H7 (cell line): ENCODE measurements at places on chromosomes 5 and 9.

DNA sequence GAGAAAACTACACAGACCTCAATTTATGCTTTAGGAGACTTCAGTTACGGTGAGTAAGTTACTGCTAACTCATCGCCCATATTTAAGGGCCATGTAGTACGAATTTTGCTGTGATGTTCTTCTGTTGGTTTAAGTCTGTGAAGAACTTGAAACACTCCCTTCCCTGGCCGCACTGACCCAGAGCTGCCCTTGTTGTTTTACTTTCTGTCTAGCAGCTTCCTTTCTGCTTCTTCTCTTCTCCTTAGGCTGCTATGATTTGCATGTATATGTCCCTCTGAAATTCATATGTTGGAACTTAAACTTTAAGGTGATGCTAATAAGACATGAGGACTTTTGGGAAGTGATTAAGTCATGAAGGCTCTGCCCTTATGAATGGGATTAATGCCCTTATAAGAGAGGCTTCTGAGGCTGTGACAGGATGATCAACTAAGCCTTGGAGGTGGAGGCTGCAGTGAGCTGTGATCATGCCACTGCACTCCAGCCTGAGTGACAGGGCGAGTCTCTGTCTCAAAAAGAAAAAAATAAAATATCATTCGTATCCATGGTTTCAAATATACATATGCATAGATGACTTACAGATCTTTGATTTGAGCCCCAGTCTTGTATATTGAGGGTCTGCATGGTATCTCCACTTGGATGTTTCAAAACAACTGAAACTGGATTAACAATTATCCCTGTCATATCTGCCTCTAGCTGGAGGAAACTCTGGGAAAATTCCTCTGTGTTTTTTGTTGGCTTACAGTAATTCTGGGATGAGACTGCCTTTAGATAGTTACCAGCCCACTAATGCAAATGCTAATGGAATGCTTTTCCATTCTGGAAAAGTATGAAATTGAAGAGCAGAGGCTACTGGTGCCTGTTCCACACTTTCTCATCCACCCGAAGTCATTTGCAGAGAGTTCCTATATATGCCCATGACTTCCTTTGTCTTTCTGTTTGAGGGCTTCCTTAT, 263.4 kb upstream of the ACTBL2 start:
- no peak for DNase-seq

- DNase-seq: no peak
These were observed 320.1 kb upstream of the TARS1 start for GRCh38 chr5:33120671-33121070.

- no peak for DNase-seq
These were observed 205.1 kb downstream of the AUH start for GRCh38 chr9:91156451-91157234.

GRCh38 chr5:107426209-107426608, 244.5 kb downstream of the EFNA5 start:
- no peak for DNase-seq

DNA sequence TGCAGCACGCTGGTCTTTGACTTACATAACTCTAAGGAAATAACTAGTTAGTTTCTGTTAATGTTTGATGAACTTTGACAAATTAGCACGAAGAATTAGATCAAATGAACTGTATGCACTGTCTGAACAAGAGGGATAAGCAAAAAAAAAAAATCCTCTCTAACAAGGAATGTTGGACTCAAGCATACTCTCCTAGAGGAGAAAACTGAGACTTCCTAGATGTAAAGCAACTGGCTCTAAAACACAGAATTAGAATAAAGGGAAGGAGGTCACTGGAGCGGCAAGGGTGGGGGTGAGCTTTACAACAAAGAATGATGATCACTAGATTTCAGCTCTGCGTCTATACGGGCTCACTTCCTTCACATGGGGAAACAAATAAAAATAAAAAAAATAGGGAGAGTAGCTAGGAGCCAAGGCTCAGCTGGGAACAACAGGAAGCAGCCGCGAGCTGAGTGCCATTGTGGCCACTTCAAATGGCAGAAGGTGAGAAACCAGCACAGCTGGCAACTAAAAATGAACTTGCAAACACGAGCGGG, 48.7 kb upstream of the CEMIP2 start:
- no peak for DNase-seq

DNA sequence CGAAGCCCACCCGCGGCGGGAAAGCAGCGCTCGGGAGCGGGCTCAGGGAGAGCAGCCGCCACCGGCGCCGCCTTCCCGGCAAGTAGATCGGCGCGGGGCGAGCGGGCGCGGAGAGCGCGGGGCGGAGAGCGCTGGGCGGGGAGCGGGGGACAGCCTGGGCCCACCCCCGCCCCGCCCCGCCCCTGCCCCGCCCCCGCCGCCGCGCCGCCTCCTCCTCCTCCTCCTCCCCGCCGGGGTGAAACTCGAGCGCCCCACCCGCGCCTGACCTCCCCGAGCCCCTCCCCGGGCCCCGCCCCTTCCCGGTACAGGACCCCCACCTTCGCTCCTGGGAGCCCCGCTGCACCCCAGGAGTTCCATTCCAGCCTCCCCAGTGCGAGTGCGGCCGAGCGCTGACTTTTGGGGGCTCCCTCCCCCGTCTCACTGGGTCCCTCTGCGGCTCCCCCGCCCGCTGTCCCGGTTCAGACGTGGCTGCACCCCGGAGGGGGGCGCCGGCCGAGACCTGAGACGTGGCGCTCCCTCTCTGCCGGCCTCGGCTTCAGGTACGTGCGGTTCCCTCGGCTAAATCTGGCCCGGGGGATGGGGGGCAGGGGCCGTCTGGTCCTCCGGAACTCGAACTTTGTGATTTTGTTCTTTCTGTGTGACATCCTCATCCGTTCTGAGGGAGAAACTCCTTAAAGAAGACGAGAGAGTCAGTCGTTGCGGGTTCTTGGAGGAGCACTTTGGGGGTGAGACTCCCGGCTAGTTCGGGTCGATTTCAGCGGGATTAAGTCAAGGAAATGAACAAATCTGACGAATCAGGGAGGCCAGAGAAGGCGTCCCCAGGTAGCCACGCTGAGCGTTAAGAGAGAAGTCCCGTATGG, at the start of gene SEMA5A:
SEMA5A (minus strand) TSS at position 84 of the 860 bp plus-strand sequence. CDS start 166,129 bp downstream, outside the sequence.
- peak; percentile 91 for DNase-seq

DNA sequence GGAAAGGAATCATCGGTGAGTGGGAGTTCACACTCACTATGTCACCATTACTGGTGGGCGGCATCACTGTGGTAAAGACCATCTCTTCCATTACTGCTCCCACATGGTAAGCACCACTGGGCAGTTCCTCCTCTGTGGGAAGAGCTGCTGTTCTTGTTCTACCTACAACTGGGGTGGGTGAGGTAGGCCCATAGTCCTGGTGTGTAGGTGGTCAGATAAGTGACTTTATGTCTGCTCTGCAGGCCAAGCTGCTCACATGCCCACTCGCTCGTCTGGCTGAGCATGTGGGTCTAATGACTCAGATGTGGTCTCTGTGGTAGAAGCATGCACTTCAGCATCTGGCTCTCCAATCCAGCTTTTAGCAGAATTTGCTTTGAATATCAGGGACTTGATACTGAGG, 82.9 kb downstream of the TMEM215 start:
- DNase-seq: no peak

DNA sequence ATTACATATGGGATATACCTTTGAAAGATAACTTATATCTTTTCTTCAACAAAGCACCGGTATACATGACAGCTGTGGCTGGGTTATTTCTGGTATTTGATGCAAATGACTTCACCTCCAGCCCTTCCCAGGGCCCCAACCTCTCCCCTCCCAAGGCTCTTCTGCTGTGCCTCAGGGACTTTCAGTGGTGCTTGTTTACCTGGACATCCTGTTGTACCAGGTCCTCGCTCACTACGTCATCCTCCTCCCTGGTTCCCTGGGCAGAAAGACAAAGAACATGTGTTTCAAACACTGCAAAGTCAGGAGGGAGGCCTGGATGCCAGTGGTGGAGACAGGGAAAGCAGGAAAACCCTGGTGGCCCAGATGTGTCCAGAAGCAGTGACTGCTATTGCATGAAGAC, 23.4 kb downstream of the ANXA6 start:
- DNase-seq: no peak

DNA sequence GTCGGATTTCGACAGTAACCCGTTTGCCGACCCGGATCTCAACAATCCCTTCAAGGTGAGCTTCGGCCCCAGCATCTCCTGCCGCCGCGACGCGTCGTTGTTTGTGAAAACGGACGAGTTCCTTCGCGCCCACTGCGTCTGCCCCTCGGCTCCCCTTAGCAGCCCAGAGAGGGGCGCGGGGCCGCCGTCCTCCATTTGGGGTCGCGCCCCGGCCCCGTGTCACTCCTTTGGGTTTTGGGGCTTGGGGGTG, 182 bp downstream of the SCAMP1 start:
- no peak for DNase-seq

DNA sequence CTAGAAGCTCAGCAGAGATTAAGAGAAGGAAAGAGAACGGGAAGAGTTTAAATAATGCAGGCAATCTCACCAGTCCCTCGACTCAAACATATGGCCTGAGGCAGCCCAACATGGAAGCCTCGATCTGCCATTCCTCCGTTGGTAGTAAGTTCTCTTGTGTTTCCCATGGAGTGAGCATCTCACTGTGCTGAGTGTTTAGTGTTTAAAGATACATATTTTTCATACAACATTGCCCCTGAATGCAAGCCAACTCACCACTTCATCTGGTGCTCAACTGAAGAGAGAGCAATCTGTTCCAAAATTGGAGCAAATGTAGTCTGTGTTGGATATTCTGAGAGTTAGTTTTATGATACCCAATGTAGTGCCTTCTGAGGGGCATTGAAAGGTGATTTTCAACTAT, 171.5 kb upstream of the ATP10B start:
- DNase-seq: no peak

- DNase-seq: no peak
These were observed 39.1 kb upstream of the RASGRF2 start for GRCh38 chr5:80921026-80921425.

- peak; percentile 98 for DNase-seq
These were observed 7.9 kb upstream of the PSD2 start for GRCh38 chr5:139787568-139788293.

- no peak for DNase-seq
These were observed 327.2 kb upstream of the NREP start for GRCh38 chr5:112084149-112084548.

- peak; percentile 99 for DNase-seq
These were observed 472 bp upstream of the UBTD2 start for GRCh38 chr5:172283862-172284610.

DNA sequence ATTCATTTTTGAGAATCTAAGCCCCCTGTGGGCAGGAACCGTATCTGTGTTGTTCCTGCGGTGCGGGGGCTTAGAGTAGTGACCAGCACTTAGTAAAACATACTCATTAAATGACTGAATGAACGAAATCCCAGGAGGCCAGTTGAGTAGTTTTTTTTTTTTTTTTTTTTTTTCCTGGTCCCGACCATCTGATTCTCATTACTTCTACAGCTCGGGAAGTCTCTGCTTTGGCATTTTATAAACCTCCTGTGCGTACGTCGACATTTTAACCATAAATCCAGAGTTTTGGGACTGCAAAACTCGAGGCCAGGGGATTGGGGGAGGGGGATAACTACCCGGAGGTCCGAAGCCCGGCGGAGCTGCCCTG, 31.5 kb upstream of the SPRY4 start:
- no peak for DNase-seq

DNA sequence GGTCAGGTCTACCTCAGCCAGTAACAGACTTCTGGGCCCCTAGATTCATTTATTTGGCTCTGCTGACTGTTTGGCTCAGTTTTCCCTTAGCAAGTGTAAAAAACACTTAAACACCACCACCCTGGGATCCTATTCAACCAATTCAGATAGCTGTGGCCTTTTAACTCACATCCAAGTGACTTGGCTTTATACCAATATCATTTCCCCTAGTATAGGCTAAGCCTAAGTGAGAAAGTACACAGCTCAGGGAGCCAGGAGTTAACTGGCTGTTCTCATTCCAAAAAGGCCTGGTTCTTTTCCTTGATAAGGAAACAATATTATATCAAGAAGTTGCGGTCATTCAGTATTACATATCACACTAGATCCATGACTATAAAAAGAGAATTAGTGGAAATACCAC, 163.5 kb downstream of the ARL15 start:
- no peak for DNase-seq

DNA sequence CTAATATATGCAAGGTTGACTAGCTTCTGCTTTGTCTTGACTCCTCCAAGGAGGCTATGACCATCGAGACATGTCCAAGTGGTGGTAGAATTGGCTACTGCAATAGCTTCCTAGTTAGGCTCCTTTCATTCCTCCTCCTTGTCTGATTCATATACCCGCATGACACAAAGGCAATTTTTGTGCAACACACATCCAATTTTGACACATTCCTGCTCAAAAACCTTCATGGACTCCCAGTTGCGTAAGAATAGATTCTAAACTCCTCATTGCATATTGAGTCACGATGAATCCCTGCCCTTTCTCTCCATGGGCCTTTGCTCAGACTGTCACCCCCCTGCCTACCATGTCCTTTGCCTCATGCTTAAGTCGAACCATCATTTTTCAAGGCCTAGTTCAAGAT, 344.5 kb downstream of the ACTL7B start:
- no peak for DNase-seq

DNA sequence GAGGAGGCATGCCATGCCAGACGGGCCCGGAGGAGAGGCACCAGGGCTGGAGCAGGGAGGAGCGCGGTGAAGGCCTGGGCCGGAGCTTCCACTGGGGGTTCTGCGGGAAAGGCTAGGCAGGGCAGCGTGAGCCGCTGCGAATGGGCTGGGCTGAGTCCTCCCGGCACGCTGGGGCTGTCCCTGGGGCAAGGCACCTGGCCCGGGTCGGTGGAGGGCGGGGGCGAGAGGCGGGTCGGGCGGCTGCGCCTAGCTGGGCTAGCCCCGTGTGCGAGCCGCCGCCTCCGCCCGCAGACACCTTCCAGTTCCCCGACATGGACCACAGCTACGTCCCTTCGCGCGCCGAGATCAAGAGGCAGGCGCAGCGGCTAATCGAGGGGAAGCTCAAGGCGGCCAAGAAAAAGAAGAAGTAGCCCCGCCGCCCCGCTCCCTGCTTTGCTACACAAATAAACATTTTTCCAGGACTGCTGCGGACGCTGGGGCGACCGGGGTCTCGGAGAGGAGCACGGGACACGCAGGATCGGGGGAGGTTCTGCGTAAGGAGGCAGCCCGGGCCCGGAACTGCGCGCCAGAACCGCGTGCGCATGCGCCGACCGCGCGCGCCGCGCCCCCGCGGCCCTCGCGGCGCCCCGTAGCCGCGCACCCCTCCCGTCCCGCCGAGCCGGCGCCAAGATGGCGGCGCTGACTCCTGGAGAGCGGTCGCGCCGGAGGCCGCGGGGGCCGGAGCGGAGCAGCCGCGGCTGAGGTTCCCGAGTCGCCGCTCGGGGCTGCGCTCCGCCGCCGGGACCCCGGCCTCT, at the start of gene RABL6:
RABL6 (plus strand) TSS at position 668 of the 794 bp plus-strand sequence. CDS start 249 bp downstream, outside the sequence.
- DNase-seq: peak; percentile 99

DNA sequence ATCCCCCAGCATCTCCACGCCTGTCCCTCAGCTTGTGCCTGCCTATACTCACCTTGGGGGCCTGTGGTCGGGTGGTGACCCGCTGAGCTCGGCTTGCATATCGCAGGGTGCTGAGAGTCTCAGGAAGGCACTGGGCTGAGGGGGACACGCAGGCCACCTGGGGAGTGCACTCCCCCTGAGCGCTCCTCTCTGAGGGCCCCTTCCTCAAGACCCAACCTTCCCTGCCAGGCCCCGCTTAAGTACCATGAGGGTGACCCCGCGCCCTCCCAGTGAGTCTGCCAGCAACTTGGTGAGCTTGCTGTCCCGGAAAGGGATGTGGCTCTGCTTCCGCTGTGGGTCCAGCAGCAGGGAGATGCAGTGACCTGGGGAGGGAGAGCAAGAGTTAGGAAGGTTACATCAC, 4.1 kb downstream of the KIF12 start:
- no peak for DNase-seq
